ENCODE measurements at places on chromosomes 2 and 18.

GRCh38 chr18:57909620-57910019 is 106.5 kb upstream of the ATP8B1 start:
- no peak for DNase-seq

DNA sequence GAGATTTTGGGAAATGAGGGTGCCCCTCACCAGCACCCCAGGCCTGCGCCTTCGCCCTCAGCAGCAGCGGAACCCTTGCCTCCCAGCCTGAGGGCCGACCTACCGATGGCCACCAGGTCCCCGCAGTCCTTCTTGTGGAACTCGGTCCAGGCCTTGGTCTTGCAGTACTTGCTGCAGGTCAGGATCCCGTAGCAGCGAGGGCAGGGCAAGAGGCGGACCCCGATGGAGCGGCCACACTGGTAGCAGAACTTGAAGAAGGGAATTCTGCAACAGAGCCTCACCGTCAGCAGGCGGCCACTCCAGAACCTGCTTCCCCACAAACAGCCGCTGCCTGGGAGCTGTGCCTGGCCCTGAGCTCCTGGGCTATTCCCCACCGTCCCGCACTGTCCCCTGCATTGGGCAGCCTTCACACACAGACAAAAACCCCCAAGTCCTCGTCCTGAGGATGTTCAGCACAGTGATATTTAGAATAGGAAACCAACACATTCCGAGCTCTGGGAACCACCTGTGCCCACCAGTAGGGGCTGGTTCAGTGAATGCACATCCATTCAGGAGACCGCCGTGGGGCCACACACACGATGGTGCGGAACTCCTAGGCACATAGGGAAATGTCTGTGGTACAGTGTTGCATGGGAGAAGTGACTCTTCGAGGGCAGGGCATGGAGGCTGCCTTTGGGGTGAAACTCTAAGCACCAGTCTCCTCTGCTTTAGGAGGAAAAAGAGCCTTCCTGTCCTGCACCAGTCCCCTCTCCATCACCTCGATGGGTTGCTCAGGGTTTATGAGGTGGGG is 45.6 kb downstream of the GPC1 start:
- DNase-seq: no peak

DNA sequence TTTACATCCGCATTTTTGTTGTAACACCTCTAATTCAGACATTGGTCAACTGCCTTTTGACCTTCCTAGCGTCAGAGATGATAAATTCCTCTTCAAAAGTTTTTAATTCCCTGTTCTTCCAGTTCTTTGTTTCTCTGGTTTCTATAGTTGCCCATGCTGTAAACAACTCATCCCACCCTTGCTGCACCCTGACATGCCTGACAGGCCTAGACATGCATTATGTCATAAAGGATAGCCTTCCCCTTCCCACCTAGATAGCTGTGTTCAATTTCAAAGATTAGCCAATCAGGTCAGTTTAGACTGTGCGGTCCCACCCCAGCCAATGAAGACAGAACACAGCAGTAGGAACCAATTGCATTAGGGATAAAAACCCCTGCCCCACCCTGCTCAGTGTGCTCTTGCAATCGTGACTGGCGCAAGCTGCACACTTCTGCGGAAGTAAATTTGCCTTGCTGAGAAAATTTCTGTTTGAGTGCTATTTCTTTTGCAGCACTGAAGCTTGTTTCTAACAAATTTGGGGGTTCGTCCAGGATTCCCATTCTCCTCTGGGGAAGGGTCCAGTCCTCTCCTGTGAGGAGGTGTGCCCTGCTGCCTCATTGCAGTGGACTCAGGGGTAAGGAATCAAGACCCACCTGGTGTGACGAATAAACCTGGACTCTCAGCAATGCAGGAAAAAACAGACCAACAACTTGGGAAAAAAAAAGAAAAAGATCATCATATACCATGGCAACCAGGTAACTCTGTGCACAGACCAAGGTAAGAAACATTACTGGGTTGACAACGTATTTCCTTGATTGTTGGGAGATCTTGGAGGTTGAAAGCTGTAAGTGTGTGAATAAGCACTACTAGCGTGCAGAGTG is 9.1 kb upstream of the SAP130 start:
- DNase-seq: no peak

DNA sequence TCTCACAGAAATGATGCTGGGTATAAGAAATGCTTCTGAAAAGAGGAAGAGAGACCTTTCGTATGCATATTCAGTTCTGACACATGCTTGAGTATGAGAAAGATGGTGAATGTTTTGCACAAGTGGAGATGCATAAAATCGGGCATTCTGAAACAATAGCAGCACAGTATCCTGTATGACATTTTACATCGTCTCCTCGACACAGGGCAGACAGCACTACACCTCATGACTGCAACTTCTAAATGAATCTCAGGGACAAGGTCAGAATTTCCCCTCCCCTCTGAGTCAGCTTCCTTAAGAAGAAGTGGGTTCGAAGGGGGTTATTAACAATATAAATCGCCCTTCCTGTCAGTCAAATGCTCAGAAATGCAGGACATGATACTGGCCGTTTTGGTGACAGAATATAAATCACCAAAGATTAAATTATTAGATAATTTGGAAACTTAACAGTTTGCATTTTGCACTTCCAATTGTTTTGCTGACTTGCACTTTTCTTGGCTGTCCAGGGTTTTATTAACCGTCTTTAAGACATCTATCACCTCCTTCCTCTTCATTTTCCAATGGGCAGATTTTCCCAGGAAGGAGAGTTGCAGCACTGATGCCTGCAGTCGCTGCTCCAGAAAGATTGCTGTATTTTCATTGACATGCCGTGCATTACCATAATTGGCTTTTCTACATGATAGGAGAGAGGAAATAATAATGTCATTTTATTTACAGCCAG is 57.2 kb downstream of the TSHZ1 start:
- no peak for DNase-seq

DNA sequence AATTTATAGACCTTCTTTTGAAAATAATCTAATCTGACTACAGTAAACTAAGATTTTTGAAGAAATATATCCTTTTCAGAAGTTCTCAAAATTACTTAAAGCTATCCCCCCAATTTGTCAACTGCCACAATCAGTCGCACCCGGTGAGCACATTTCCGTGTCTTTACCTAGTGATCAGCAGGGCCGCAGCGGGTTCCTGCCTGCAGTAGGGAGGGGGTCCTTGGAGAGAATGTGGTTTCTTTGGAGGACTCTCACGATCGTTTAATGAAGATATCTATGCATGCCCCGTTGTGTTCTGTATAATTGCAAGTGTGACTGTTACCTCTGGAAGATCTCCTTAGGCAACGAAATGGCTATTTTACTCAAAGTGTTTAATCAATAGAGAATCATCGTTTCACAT is 251.9 kb upstream of the RAB12 start:
- no peak for DNase-seq

DNA sequence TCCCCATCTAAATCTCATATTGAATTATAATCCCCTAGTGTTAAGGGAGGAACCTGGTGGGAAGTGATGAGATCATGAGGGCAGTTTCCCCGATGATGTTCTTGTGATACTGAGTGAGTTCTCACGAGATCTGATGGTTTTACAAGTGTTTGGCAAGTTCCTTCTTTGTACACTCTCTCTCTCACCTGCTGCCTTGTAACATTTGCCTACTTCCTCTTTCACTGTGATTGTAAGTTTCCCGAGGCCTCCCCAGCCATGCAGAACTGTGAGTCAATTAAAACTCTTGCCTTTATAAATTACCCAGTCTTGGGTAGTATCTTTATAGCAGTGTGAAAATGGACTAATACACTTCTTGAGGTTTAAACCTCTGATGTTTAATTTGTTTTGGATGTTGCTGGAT is 177.5 kb downstream of the CD8B2 start:
- DNase-seq: no peak

- no peak for DNase-seq
Measured at GRCh38 chr2:109280804-109281203, 151.8 kb downstream of the SH3RF3 start.

DNA sequence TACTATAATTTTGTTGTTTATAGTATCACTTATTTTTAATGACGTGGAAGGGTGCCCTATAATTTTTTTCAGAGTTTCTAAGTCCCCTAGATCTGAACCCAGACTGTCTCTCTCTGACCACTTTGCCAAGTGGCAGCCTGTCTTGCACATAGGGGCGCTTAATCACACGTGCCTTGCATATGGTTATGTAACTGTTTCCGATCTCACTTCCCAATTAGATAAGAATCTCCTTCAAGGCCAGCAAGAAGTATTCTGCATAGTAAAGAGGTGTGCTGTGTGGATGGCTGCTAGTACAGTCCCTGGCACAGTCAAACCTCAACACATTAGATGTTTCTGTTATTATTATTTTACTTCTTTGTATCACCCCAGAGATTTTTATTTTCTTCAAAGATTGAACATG is 197.8 kb upstream of the SIX2 start:
- DNase-seq: no peak

GRCh38 chr2:215188078-215188477 is 49.7 kb upstream of the ABCA12 start:
- no peak for DNase-seq

GRCh38 chr18:79164706-79165105 is 95.5 kb downstream of the ATP9B start:
- no peak for DNase-seq

DNA sequence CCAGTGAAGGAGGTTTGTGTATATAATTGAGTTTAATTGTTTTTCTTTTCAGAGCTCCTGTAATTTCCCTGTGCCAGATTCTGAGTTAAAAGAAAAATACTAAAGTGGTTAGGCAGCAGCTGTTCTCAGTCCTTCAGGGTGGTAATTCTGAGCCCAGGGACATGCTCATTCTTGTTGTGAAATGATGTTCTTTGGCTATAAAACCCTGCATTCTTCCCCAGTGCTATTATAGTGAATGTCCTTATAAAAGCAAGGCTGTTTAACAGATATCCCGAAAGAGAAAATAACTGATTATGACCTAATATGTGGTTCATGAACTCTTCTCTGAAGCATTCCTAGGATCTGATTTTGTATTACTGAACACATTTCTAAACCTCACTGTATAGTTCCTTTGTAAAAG is 34.0 kb downstream of the ADAM23 start:
- DNase-seq: no peak

- no peak for DNase-seq
Measured at GRCh38 chr18:62073461-62074281, 113.2 kb downstream of the PIGN start.

- no peak for DNase-seq
Measured at GRCh38 chr2:236994361-236994760, 91.3 kb upstream of the COPS8 start.

DNA sequence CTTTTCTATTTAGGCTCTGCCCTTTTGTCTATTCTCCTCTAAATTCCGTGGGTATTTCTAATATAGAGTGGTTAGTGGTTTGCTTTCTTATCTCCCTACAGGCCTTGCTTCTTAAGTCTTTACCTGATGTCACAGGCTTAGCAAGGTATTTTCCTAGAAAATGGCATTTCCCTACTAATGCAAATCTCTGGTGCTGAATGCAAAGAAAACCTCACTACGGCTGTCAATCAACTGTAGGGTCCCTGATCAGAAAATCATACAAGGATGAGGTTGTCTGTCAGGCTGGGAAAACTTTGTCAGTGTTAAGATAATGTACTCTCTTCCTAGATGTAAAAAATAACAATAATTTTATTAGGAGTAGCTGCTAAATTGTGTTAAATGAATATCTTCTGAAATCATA is 27.1 kb upstream of the DSC1 start:
- DNase-seq: no peak

DNA sequence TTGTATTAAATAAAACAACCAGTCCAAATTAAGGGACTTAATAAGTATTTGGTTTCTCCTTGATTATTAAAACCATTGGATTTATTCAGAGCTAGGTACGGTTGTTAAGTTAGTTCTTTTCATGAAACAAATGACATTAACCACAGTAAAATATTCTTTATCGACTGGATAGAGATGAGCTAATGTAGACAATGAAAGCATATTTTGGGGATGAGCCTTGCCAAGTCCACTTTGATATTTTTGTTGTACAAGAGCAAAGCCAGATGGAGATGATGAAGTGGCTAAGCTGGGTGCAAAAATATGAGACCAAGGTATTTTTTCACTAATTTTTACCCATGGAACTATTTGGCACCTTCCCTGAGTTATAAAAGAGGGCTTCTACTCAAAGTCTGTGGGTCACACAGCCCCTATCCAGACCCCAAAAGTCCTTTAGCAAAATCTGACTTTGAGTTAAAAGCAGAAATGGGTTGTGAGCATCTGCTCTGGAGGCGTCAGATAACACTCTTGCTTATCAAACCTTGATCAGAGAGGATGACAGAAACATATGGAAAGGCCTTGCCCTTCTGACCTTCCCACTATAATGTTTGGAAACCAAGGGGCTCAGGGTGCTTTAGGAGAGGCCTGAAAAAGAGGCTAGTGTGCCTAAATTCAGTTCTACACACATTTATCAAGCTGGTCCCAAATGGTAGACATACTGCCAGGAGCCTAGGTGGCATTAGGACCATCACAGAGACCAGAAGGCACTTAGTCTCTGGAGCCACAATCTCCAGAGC is 456.8 kb downstream of the MTX2 start:
- DNase-seq: no peak

DNA sequence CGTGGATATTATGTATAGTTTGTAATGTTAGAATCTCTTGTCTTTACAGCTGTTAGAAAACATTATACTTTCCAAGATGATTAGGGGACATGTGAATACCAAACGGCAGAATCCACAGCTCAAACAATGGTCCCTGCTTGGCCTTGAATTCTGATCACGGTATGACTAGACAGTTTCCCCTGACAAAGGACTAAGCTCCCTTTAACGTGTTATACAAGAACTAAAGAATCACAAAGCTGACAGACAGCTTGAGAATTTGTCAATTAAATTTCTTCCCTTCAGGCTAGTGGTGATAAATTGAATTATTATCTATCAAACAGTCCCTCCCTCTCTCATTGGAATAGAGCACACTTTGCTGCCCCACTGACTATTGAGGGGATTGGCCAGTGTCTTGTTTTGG is 359.2 kb upstream of the ID2 start:
- DNase-seq: no peak

- DNase-seq: no peak
Measured at GRCh38 chr2:35125278-35125677, 1230.3 kb upstream of the CRIM1 start.
